ENCODE measurements at places on chromosomes 7 and 10.

DNA sequence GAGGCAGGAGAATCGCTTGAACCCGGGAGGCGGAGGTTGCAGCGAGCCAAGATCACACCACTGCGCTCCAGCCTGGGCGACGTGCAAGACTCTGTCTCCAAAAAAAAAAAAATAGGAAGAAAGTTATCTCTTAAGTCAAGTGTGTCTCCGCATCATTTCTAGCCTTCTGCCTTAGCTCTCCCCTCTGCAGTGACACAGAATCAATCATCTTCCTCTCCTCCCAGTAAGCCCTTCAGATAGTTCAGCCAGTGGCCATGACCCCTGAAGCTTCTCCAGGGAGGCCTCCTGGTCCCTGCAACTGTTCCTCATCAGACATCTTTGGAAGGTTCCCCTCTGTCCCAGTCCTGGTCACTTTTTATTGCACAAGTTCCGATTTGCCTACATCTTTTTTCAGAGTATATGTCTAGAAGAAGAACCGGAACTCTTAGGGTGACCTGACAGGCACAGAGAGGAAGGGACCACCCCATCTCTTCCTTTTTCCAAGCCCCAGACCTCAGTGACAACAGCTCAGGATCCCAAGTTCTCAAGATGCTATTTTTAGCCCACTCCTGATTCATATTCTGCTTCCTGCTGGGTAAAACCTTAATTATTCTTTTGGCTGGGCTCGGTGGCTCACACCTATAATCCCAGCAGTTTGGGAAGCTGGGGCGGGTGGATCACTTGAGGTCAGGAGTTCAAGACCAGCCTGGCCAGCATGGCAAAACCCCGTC is 6.6 kb upstream of the RHBDD2 start:
- no peak for DNase-seq

- no peak for DNase-seq
Observed at GRCh38 chr7:129862682-129863081, 90.1 kb downstream of the UBE2H start.

DNA sequence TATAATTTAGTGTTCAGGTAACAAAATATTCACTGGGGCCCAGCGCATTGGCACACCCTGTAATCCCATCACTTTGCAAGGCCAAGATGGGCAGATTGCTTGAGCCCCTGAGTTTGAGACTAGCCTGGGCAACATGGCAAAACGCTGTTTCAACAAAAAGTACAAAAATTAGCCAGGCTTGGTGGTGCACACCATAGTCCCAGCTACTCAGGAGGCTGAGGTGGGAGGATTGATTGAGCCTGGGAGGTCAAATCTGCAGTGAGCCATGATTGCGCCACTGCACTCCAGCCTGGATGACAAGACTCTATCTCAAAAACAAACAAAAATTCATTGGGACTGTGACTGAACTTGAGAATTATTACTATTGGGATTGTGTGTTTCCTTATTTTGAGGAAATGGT is 40.4 kb upstream of the TRUB1 start:
- no peak for DNase-seq

DNA sequence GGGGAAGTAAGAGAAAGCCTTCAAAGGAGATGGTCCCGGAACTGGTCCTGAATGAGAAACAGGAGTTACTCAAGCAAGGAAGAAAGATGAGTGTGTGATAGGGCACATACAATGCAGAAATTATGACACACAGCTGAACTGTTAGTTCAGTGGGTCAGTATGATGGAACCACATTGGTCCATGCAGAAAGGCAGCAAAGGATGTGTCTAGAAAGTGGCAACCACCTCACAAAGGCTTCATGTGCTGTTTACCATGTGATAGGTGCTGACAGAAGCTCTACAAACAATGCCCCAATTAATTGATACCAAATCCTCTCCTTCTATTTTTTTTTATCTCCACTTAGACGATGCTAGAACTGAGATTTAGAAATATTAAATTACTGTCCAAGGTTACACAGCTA is 258.3 kb downstream of the RELN start:
- DNase-seq: no peak

DNA sequence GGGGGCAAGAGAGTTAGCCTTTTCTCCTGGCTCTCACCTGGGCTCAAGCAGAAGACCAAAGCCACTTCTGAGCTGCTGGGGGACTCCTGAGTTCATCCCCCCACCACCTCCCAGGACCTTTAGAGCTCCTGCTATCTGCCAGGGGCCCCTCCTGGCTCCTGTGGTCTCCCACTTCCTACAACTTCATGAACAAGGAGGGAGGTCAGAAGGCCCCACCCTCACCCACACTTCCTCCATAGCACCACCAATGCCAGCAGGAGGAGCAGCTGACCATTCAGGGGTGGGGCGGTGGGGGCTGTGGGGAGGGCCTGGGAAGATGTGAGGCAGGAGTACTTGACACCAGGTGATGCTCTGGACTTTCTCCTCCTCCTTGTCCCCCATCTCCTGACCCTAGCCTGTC is 32.6 kb upstream of the ADCYAP1R1 start:
- no peak for DNase-seq

DNA sequence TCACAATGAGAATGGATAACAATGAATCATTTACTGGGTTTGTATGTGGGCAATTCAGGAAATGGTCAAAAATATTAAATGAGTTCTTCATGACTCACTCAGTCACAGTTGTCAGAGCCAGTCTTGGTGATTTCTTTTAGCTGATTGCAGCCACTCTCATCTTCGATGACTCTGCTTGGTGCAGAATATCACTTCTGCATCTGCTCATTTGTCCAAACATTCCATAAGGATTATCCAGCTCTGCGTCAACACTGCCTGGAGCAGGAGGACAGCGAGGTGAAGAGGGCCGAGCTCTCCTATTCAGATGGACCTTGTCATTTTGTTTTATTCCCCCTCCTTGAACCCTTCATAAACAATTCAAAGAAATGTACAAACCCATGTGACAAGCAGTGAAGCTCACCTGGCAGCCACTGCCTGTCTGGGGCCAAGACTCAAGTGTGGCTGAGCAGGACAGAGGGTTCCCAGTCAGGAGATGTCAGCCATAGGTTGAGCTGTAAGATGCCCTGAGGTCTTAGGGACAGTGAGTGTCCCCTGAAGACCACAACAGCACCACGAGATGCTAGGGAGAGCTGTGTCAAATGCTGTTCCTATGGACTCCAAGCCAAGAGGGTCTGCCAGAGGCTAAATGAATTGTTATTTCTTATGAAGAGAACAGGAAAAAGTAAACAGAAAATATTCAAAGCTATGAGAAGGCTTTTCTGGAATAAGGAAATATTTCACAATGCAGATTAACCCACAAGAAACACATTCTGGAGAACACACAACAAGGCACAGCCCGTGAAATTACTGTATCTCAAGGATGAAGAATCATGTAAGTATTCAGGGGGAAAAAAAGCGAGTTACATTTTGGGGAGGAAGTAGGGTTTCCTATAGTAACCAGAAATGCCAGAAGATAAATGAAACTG is 33.1 kb upstream of the EGFR start:
- DNase-seq: no peak

- DNase-seq: no peak
Observed at GRCh38 chr10:51010977-51011376, 63.3 kb upstream of the PRKG1 start.

- DNase-seq: no peak
Observed at GRCh38 chr7:67896721-67897120, 900.1 kb downstream of the TYW1 start.

- no peak for DNase-seq
Observed at GRCh38 chr10:78038105-78038504, 4.4 kb downstream of the RPS24 start.

GRCh38 chr10:132452216-132452650 is 55.2 kb downstream of the PWWP2B start:
- DNase-seq: no peak

DNA sequence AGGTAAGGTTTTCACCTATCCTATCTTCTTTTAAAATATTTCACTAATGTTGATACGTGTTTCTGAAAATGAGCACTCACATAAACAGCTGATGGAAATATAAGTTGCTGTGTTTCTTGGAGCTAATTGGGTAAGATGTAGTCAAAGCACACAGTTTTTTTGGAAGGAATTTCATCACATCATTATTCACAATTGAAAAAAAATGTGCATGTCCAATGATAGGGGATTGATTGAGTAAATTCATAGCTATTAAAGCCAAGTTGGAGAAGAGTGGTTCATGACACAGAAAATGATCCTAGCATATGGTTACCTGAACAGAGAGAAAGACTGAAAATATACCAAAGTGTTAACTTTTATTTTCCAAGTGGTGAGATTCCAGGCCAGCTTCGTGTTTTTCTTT is 29.6 kb downstream of the GLI3 start:
- DNase-seq: no peak

GRCh38 chr10:9311702-9312499 is 1257.4 kb downstream of the GATA3 start:
- DNase-seq: no peak

DNA sequence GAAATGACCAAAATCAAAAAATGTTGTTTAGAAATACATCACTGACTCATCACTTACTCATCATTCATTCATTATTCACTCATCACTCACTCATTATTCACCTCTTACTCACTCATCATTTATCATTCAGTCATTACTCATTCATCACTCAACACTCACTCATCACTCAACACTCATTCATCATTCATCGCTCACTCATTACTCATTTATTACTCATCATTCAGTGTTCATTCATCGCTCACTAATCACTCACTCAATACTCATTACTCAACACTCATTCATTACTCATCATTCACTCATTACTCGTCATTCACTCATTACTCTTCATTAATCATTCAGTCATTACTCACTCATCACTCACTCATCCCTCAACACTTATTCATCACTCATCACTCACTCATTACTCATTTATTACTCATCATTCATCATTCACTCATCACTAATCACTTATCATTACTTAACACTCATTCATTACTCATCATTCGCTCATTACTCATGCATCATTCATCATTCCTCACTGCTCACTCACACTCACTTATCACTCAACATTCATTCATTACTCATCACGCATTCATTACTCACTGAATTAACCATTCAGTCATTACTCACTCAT is 238.5 kb downstream of the ADARB2 start:
- DNase-seq: no peak

GRCh38 chr7:17046259-17046658 is 164.5 kb upstream of the AGR3 start:
- DNase-seq: no peak

DNA sequence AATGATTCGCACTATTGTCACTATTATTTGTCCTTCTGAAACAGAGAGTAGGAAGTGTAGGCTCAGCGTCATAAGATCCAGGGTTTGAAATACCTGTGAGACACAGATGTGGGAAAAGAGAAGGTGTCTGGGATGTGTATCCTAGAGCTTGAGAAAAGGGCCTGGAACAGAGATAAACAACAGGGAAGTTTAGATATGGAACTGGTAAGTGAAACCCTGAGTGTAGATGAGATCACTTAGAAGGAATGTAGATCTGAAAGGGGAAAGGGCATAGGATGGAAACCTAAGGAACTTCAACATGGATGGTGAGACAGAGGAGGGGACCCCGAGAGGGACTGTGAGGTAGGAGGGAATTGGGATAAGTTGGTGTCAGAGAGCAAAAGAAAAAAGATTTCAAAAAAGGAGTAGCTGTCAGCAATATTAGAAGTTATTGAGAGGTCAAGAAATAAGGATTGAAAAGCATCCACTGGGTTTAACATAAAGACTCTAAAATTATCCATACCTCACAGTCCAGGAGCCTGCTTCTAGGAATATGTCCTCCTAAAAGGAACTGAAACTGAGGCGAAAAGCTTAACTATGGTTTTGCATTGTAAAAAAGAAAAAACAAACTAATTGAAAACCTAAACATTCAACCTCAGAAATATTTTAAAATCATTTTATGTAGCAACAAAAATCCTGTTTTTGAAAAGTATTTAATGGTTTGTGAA is 119.2 kb upstream of the NPVF start:
- no peak for DNase-seq

DNA sequence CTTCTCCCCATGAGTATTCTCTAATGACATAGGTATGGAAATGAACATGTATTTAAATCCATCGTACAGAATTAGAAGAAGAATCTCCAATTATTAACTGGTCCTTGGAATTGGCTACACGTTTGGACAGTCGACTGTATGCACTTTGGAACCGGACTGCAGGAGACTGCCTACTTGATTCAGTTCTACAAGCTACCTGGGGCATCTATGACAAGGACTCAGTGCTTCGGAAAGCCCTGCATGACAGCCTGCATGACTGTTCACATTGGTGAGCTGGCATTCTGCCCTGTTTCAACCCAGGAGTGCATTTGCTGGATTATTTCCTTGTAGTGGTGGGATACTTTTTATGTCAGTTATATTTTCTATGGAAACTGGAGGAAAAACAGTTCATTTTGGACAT is 32.2 kb downstream of the ZRANB1 start:
- no peak for DNase-seq

DNA sequence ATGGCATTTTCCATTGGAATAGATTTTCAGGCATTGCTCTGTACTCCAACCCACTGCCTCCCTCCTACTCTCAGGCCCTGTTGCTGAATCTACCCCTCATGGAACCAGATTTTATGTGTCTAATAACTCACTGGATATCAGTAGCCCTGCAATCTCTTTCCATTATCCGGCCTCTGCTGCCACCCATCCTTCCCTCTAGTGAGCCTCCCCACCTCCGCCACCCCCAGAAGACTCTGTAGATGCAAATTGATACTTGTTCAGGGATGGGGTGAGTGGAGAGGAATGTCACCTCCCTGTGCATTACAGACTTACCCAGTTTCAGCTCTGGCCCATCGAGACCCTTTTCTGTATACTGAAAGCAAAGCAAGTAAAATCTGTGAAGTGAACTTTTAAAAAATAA is 52.3 kb upstream of the PHYHIPL start:
- no peak for DNase-seq

- no peak for DNase-seq
Observed at GRCh38 chr7:141178486-141179135, 104.7 kb downstream of the TMEM178B start.

DNA sequence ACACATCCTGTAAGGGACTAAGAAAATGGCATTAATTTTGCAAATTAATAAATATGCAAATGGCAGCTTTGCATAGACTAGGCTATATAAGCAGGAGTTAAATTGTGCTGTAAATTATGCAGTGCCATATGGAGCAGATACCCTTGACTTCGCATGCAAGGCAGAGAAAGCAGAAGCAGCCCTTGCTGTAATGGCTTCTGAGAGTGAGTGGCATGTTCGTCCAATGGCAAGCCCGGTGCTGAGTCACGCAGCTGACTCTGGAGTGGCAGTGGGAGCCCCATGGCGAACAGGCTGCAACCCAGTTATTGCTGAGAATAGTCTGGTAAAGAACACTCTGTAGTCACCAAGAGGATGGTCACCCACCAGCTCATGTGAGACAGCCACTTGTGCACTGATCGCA is 1186.5 kb downstream of the TYW1 start:
- DNase-seq: no peak

DNA sequence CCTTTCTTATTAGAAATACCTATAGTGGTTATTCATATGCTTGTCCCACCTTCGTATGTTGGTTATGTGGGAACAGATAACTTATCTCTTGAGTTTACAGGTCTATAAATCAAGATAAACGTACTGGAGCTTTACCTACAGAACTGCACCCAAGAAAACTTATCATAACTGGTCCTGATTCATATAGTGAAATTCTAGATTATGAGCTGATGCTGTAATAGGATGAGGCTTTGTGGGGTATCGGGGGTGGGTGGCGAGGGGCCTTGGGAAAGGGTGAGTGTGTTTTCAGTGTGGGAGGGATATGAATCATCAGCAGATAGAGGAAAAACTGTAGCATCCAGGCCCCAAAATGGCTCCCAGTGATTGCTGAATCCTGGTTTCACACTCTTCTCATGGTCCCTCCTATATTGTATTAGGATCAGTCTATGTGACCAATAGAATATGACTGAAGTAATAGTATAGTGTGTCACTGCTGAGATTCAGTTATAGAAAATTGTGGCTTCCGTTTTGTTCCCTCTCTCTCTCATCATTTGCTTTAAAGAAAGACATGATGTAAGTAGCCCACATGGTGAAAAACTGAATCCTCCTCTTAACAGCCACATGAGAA is 706.8 kb upstream of the LRRTM3 start:
- no peak for DNase-seq

Measured in fibroblast of the conjunctiva (primary cell).